ENCODE measurements at places on chromosomes 6 and 20. TPM values are rescaled to one million over a fixed set of nuclear protein-coding genes. Genes with fewer than 3 reads are reported as not detected.

DNA sequence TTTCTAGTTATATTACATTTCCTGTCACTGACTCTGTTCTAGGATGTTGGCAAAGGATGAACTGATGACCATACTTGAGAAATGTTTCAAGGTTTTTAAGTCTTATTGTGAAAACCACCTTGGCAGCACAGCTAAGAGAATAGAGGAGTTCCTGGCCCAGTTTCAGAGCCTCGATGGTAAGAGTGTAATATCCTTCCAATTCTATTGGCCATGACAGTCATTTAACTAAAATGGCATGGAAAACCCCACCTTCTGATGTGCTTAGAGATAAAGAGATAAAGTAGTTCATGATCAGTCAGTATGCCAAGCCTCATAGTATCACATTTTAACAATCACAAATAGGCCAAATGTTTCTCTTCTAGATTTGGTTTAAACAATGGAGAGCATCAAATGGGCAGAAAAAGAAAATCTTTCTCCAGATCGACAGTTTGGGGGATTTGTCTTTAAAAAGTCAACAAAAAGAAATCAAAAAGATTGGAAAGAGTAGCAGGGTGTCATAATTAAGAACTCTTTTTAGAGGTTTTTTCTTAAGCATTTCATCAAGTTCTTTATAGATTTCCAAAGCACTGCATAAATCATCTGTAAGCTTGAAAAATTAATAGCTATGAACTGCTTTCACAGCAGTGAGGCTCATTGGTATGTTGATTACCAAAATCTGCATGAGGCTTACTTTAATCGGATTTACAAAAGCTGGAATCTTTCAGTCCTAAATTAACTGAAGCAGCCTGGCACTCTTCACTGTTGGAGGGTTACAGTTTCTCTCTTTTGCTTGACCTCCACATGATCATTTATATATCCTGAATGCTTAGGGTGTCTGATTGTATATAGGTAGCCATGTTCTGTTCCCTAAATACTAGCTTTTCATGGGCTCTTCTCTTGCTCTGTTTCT, 48.7 kb downstream of the AKIRIN2 start:
- no peaks in the 10 kb centered on the region for H3K27me3 ChIP-seq
- no peak overlapping the region for H3K27ac ChIP-seq
- H3K36me3 ChIP-seq = peaks cover 49% of the 10 kb centered on the region
- peaks cover 37% of the 10 kb centered on the region for H3K4me1 ChIP-seq
- no peak for DNase-seq
- H3K4me3 ChIP-seq = no peak overlapping the region

GRCh38 chr6:45351667-45352066, 23.5 kb downstream of the RUNX2 start:
- no peak overlapping the region for H3K27ac ChIP-seq
- H3K4me3 ChIP-seq = no peak overlapping the region
- H3K4me1 ChIP-seq = peaks cover 6% of the 10 kb centered on the region
- peaks cover 9% of the 10 kb centered on the region for H3K36me3 ChIP-seq
- DNase-seq = no peak
- H3K27me3 ChIP-seq = no peaks in the 10 kb centered on the region

GRCh38 chr6:109222848-109223247, 127.5 kb downstream of the CEP57L1 start:
- H3K27me3 ChIP-seq = peaks cover 3% of the 10 kb centered on the region
- no peak for DNase-seq
- no peak overlapping the region for H3K4me3 ChIP-seq
- peaks cover 35% of the 10 kb centered on the region for H3K4me1 ChIP-seq
- H3K36me3 ChIP-seq = no peaks in the 10 kb centered on the region

DNA sequence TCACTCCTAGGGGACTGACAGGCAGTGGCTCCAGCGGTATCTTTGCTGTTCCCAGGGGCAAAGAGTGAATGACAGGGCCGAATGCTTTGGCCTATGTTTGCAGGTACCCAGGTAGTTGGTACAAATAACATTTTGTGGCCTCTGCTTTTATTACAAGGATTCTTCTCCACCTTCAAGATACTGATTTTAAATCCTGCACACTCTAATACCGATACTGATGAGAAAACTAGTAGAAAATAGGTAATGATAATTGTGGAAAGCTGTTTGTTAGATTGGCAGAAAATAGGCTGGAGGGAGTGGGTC, 772 bp downstream of the HINT3 start:
- no peak overlapping the region for H3K4me3 ChIP-seq
- H3K27ac ChIP-seq = no peak overlapping the region
- peaks cover 3% of the 10 kb centered on the region for H3K27me3 ChIP-seq
- no peak for DNase-seq
- no peaks in the 10 kb centered on the region for H3K36me3 ChIP-seq

- H3K4me3 ChIP-seq = no peak overlapping the region
- no peaks in the 10 kb centered on the region for H3K27me3 ChIP-seq
- H3K36me3 ChIP-seq = no peaks in the 10 kb centered on the region
- H3K27ac ChIP-seq = no peak overlapping the region
- no peaks in the 10 kb centered on the region for H3K4me1 ChIP-seq
- DNase-seq = no peak
Measured at GRCh38 chr6:145540741-145541140, 194.6 kb downstream of the EPM2A start.

- no peak overlapping the region for H3K27ac ChIP-seq
- H3K36me3 ChIP-seq = no peaks in the 10 kb centered on the region
- no peak overlapping the region for H3K4me3 ChIP-seq
- peaks cover 6% of the 10 kb centered on the region for H3K4me1 ChIP-seq
Measured at GRCh38 chr6:44594481-44594880, 207.0 kb downstream of the CDC5L start.

DNA sequence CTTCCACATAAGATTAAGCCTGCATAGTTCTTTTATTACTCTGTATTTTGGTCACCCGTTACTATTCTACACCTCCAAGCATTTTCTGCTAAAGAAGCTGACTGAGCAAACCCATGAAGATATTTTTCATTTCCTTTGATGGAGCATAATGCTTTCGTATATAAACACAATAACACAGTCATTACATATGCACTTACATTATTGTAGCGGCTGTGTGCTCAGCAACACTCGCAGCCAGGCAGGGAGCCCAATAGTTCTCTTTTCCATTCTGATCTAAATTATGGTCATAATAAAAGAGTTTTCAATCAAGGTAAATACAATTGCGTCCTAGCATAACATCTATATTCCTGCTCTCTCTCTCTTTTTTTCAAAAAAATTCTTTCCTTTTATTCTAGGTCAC, 69.6 kb upstream of the TFB1M start:
- no peak overlapping the region for H3K27ac ChIP-seq
- no peaks in the 10 kb centered on the region for H3K36me3 ChIP-seq
- H3K4me3 ChIP-seq = no peak overlapping the region
- no peak for DNase-seq
- no peaks in the 10 kb centered on the region for H3K4me1 ChIP-seq

Gene B3GAT2
- not detected for total RNA-seq

DNA sequence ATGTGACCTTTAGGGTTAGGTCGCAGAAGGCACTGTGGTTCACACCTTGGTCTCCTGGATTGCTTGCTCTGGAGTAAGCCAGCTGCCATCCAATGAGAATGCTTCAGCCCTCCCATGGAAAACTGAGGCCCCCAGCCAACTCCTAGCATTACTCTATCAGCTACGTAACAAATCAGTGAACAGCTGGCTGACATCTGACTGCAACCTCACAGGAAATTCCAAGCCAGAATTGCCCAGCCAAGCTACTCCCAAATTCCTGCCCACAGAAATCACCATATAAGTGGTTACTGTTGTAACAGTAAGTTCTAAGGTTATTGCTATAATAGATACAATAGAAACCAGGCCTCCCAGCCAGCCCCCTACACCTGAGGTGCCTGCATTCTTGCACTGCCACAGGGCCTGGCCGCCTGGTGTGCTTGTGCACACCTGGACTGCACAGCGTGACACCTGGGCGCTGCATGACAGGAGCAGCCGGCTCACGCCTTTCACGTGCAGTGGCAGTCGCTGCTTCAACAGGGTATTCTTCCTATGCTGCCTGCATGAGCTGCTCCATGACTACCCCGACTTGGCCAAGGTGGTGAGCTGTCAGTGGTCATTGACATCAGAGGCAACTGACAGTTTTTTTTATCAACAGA, 429.7 kb upstream of the RUNX2 start:
- H3K4me1 ChIP-seq = peaks cover 4% of the 10 kb centered on the region
- H3K36me3 ChIP-seq = peaks cover 30% of the 10 kb centered on the region
- no peak overlapping the region for H3K27ac ChIP-seq
- H3K4me3 ChIP-seq = no peak overlapping the region
- no peaks in the 10 kb centered on the region for H3K27me3 ChIP-seq
- no peak for DNase-seq

- peaks cover 25% of the 10 kb centered on the region for H3K36me3 ChIP-seq
- H3K4me1 ChIP-seq = peaks cover 18% of the 10 kb centered on the region
- no peak overlapping the region for H3K4me3 ChIP-seq
- no peaks in the 10 kb centered on the region for H3K27me3 ChIP-seq
Measured at GRCh38 chr20:50554694-50555579, 44.8 kb downstream of the PTPN1 start.

DNA sequence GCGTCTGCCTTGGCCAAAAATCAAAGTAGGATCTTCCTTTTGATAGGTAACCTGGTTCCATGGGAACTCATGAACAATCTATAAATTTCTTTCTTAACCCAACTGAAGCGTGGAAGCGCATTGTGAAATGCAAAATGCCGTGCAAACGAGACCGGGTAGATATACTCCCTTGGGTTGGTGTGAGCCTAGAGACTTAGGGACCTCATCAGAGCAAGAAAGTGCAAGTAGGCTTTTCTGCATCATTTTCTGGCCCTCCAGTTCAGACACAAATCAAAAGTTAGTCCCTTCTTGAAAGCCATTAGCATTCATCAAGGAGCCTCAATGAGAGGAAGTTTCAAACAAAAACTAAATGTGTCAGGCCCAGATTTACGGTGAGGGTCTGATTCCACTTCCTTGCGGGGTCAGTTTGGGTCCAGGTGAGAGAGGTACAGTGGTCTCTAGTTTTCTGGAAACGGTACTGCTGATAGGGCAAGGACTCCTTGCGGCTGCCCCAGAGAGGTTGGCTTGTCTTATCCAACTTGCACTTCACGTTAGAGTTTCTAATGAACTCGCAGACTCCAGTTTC, 5.3 kb upstream of the ZNF184 start:
- H3K4me3 ChIP-seq = no peak overlapping the region
- peaks cover 12% of the 10 kb centered on the region for H3K27me3 ChIP-seq
- H3K36me3 ChIP-seq = peaks cover 2% of the 10 kb centered on the region
- H3K4me1 ChIP-seq = peaks cover 3% of the 10 kb centered on the region

Gene LINC00237
- not detected for total RNA-seq

Gene PNPLA1
- not detected for total RNA-seq

Gene LY6G5C
- total RNA-seq = 1.7 TPM

Gene LHFPL5
- not detected for total RNA-seq

DNA sequence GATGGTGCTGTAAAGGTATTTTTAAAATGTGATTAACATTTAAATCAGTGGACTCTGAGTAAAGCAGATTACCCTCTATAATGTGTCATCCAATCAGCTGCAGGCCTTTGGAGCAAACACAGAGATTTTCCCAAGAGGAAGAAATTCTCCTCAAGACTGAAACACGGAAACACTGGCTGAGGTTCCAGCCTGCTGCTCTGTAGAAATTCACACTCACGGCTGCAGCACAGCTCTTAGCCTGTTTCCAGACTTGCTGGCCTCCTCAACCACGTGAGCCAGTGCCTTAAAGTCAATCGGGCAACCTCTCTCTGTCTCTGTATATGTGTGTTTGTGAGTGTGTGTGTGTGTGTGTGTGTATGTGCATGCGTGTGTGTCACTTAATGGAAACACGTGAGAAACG, 41.1 kb downstream of the PDE10A start:
- H3K27ac ChIP-seq = no peak overlapping the region
- H3K27me3 ChIP-seq = no peaks in the 10 kb centered on the region
- no peaks in the 10 kb centered on the region for H3K36me3 ChIP-seq
- no peak overlapping the region for H3K4me3 ChIP-seq
- no peak for DNase-seq

Gene BLOC1S5
- 23.9 TPM for total RNA-seq

DNA sequence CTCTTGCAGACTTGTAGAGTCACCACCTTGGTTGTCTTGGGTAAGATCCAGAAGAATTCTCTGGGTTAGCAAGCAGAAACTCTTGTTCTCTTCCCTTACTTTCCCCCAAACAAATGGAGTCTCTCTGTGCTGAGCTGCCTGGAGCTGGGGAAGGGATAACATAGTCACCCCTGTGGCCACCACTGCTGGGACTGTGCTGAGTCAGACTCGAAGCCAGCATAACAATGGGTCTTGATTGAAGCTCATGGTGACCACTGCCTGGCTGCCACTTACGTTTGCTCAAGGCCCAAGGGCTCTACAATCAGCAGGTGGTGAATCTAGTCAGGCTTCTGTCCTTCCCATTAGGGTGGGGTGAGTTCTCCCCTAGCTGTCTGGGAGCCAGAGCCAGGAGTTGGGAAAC, 15.4 kb upstream of the ERVFRD-1 start:
- peaks cover 8% of the 10 kb centered on the region for H3K4me1 ChIP-seq
- peaks cover 20% of the 10 kb centered on the region for H3K36me3 ChIP-seq
- H3K27me3 ChIP-seq = no peaks in the 10 kb centered on the region
- no peak for DNase-seq
- no peak overlapping the region for H3K4me3 ChIP-seq

GRCh38 chr6:64330694-64331307, 695.2 kb downstream of the PHF3 start:
- H3K27ac ChIP-seq = no peak overlapping the region
- no peaks in the 10 kb centered on the region for H3K4me1 ChIP-seq
- H3K27me3 ChIP-seq = no peaks in the 10 kb centered on the region
- no peaks in the 10 kb centered on the region for H3K36me3 ChIP-seq
- peak; percentile 33 for DNase-seq

DNA sequence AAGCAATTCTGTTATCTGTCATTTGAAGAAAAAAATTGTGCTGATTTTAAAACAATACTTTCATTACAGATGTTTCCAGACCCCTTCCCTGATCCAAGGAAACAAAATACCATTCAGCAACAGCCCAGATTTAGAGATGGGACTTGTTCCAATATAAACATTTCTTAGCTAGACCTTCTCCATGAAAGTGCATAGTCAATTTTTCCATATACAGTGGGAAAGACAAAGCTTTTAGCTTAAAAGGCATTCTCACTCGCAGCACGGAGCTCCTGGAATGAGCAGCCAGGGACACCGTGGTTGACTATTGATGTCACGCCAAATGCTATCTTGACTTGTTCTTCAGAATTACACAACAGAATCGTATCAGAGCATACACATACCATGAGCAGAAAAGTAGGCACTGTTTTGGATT, 21.5 kb downstream of the LAMA4 start:
- no peak overlapping the region for H3K4me3 ChIP-seq
- DNase-seq = no peak
- peaks cover 46% of the 10 kb centered on the region for H3K27me3 ChIP-seq
- H3K4me1 ChIP-seq = peaks cover 9% of the 10 kb centered on the region
- H3K36me3 ChIP-seq = no peaks in the 10 kb centered on the region
